Suppressor macrophage treated with lipopolysaccharide for 1 hour (primary cell): ENCODE measurements at places on chromosomes 3 and 15.
A peak's percentile ranks its signal among the peaks of the same experiment; 100 is the strongest.

DNA sequence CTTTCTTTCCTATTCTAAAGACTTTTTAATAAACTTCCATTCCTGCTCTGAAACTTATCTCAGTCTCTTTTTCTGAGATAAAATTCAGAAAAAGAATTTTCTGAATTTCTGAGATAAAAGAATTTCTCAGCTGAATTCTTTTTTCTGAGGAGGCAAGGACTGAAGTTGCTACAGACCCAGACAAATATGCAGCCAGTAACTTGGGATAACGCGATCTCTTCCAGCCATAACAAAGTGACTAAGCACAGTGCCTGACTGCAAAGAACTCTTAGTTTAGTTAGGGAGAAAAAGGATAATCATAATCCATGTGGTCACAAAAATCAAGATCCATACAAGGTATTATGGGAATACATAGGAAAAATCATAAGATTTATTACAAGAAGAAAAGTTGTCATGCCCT lies 222.0 kb upstream of the GAP43 start:
- no peak for DNase-seq

DNA sequence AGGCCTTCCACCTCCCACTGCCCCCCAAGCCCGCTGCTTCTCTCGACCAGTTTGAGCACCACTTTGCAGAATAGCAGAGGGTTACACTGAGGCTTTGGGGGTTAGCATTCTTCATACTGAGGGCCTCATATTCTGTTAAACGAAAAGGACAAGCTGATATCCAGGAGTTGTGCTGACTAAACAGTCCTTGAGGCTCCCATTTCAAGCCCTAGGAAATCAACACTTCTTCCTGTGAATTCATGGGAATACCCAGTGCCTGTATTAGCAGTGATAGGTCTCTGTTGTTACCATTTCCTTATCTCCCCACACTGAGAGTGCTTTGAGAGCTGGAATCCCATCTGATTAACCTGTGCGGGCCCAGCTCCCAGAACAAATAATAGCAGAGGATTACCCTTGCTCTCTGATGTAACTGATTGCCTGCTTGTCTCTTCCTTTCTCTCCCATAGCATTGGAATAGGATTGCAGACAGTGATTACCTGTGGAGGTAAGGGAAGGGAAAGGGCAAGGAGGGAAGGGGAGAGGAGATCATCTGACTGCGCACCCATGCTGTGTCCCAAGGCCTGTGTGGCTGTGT lies 930 bp downstream of the FBXW12 start:
- no peak for DNase-seq

- peak; percentile 49 for DNase-seq
Measured at GRCh38 chr15:63858881-63859280, 25.1 kb upstream of the HERC1 start.

- DNase-seq, result peak; percentile 46
Measured at GRCh38 chr15:31049682-31050615, 51.6 kb downstream of the TRPM1 start.

DNA sequence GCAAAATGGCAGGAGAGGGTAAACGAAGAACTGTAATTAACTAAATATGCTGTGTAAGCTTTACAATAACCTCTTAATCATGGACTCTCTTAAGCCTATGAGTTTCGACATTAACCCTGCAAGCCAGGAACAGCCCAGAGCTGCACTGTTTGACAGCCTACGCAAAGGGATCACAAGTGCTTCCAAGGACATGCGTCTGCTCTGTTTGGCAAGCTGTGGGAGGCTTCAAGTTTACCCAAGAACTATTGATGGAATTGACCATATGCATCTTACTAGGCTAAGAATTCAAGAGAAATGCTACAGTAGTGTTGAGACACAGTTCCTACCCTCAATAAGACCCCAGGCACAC lies 66.0 kb downstream of the PDZRN3 start:
- no peak for DNase-seq

- no peak for DNase-seq
Measured at GRCh38 chr3:26498271-26498670, 124.3 kb upstream of the LRRC3B start.

- DNase-seq, result no peak
Measured at GRCh38 chr3:149667576-149667975, 9.8 kb upstream of the WWTR1 start.

GRCh38 chr3:34852844-34853439 lies 786.4 kb upstream of the ARPP21 start:
- no peak for DNase-seq

- DNase-seq, result no peak
Measured at GRCh38 chr3:101643009-101643844, 33.7 kb downstream of the ZBTB11 start.

GRCh38 chr3:52085681-52086282 lies 29.4 kb upstream of the DUSP7 start:
- peak; percentile 41 for DNase-seq
